ENCODE measurements at places on chromosomes 12 and 14. TPM values are rescaled to one million over a fixed set of nuclear protein-coding genes. Genes with fewer than 3 reads are reported as not detected.

The C12orf54 gene
- not detected for total RNA-seq

DNA sequence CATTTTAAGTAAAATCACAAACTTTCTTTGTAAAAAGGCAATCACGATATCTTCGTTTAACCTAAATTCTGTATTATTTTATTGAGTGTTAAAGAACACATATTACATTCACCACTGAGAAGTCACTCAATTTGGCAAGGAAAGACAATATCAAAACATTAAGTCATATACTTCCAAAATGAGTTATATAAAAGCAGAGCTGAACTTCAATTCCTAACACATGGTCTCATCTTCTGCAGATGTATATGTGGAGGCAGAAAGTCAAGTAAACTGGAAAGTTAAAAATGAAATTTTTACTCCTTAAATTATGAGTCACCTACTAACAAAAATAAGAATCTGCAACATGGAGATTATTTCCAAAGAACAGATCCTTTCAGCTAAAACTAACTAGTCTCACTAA is 28.7 kb downstream of the BMAL2 start:
- H3K36me3 ChIP-seq, result no peaks in the 10 kb centered on the region
- H3K4me1 ChIP-seq, result no peaks in the 10 kb centered on the region
- H3K27ac ChIP-seq, result no peak overlapping the region

DNA sequence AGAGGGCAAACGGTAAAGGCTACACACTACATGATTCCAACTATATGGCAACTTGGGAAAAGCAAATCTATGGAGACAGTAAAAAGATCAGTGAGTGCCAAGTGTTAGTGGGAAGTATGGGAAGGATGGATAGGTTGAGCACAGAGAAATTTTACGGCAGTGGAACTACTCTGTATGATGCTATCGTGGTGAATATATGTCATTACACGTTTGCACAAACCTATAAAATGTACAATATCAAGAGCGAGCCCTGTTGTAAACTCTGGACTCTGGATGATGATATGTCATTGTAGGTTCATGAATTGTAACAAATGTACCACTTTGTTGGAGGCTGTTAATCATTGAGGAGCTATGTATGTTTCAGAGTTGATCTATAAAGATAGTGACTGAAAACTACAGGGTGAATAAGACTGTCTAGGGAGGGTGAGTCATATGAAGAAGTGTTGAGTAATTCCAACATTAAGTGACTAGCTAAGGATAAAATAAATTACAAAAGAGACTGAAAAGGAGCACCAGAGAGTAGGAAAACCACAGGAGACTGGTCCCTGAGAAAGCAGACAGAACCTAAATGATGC is 349.2 kb upstream of the LMO3 start:
- H3K27me3 ChIP-seq, result peaks cover 2% of the 10 kb centered on the region
- no peaks in the 10 kb centered on the region for H3K4me1 ChIP-seq
- no peak overlapping the region for H3K27ac ChIP-seq
- no peaks in the 10 kb centered on the region for H3K36me3 ChIP-seq

- H3K36me3 ChIP-seq, result no peaks in the 10 kb centered on the region
- no peaks in the 10 kb centered on the region for H3K4me1 ChIP-seq
- no peak overlapping the region for H3K4me3 ChIP-seq
These were observed 6.4 kb downstream of the PDE1B start for GRCh38 chr12:54555670-54556257.

Measured in liver (tissue), 10 donors.